ENCODE measurements at places on chromosomes 3 and 15. TPM values are rescaled to one million over a fixed set of nuclear protein-coding genes. Genes with fewer than 3 reads are reported as not detected.

SCG5 gene
- 46.8 TPM for total RNA-seq

CTXN2 gene
- total RNA-seq = not detected

XYLB gene
- 3.2 TPM for total RNA-seq

ARHGAP11A gene
- total RNA-seq = 15.6 TPM

STRIT1 gene
- total RNA-seq = not detected

CCDC39 gene
- total RNA-seq = not detected

GRCh38 chr3:122774564-122774963 is 19.1 kb downstream of the HSPBAP1 start:
- no peak for DNase-seq

- no peak for DNase-seq
Measured at GRCh38 chr3:5057272-5057671, 64.8 kb upstream of the ARL8B start.

GRCh38 chr3:152095472-152095871 is 173.3 kb upstream of the MBNL1 start:
- DNase-seq = no peak

DNA sequence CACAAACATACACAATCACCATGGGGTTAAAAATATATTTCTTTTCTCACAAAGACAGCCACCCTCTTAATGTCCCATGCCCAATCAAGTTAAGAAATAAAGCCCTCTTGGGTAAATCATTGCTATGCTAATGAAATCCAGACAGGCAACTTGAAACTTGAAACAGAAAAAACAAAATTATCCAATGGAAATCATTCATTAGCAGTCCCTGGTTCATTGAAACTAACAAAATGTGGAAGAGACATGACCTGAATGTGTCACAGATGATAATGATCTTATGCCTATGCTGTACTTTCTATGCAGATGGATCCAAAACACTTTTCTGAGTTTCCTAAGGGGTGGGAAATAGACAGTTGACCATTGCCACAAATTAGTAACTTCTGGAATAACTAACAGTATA is 983.7 kb downstream of the MCTP2 start:
- DNase-seq = no peak

- DNase-seq = no peak
Measured at GRCh38 chr3:146558781-146559180, 14.4 kb upstream of the PLSCR1 start.

DNA sequence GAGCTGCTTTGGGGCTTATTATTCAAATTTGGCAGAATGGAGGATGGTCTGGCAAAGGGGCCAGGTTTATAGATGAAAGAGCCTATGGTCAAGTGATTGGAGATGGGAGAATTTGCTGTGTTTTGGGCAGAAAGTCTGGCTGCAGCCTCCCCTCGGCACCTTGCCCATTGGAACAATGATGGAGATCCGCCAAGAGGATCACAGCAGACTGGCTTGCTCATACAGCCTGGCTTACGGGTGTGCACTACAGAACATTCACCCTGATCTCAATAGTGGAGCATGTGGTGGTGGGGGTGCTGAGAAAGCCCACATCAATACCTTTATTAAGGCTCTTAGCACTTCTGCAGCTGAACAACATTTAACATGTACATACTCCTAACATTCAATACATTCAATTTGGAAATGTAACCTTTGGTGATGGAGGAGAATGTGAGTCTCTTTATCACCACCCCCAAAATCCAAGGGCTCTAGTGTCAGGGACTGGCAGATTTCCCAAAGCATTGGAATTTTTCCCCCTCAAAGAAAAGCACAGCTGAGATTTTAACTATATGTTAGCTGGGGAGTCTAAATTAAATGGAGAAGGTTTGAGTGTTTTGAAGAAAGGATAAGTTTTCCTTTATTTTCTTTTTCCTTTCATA is 118.4 kb upstream of the TMC3 start:
- DNase-seq = no peak

DNA sequence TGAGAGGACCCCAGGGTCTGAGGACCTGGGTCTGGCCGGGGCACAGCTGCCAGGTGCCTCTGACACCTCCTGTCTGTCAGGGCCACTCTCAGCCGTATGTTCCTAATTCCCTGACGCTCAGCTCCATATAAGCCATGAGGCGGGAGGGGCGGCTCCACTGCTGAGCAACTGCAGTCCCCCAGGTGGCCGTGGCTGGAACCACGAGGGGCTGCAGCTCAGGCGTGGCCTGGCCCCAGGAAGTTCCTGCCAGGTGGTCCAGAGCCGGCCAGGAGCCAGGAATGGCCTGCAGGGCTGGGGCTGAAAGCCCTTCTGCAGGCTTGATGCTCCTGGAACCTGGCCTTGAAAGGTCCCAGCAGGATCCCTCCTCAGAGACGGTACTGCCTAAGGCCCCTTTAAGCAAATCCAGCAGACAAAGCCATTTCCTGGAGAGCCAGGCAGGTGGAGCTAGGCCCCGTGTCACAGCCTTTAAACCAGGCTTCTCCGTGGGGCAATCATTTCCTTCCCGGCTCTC is 118.0 kb downstream of the CHSY1 start:
- no peak for DNase-seq

GRCh38 chr3:115915061-115915460 is 291.8 kb downstream of the GAP43 start:
- DNase-seq = no peak

- DNase-seq = no peak
Measured at GRCh38 chr3:179304605-179305004, 18.2 kb upstream of the ZNF639 start.

- no peak for DNase-seq
Measured at GRCh38 chr15:76342382-76343201, 6.0 kb downstream of the ISL2 start.

GRCh38 chr3:15685927-15686326 is 84.4 kb downstream of the BTD start:
- no peak for DNase-seq

DNA sequence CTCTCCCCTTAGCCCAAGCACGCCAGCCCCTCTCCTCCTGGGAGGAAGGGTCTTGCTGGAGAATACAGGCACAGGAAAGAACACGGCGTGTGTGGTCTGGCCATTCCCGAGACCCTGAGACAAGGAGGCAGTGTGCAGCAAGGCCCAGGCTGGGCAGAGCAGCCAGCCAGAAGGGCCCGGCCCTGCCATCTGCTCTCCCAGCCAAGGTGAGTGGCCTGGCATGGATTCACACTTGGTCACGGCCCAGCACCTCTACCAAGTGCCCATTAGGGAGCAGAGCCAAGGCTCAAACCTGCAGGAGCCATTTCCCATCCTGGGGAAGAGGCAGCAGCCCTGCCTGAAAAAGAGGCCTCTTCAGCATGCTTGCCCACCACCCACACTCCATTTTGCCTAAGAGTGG is 28.6 kb downstream of the MEGF11 start:
- no peak for DNase-seq

DNA sequence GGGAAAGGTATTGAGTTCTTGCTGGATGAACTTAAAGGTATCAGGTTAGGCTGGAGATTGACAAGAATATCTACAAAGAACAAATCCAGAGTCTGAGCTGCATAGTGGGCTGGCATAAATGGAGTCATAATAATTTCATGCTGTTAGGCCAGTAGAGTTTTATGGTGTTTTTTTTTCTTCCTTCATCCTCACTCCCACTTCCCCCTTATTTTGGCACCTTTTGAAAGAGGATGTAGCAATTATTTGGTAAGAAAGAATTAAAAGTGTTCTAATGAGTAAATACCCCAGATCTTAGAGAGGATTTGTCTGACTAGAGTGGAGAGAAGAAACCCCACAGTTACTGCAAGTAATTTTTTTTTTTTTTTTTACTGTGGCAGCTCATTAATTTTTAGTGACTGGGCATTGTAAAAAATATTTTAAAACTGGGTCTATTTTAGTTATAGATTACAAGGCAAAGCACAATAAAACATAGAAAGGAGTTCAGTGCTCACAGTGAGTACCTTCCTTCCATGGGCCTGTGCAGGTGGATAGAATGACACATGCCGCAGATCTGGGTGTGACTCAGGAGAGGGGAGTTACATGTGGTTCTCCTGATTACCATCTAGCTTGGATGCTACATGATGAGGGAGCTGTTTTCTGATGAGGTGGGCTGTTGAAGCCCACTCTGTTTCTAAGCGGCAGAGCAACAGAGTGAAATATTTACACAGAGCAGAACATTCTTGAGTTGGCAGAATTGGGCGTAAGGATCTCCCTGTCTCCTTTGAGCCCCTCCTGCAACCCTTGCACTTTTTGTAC is 5.3 kb downstream of the EDEM1 start:
- DNase-seq = no peak

- no peak for DNase-seq
Measured at GRCh38 chr15:83721981-83722380, 68.1 kb downstream of the ADAMTSL3 start.

- DNase-seq = no peak
Measured at GRCh38 chr15:66405615-66406014, 18.9 kb downstream of the MAP2K1 start.

DNA sequence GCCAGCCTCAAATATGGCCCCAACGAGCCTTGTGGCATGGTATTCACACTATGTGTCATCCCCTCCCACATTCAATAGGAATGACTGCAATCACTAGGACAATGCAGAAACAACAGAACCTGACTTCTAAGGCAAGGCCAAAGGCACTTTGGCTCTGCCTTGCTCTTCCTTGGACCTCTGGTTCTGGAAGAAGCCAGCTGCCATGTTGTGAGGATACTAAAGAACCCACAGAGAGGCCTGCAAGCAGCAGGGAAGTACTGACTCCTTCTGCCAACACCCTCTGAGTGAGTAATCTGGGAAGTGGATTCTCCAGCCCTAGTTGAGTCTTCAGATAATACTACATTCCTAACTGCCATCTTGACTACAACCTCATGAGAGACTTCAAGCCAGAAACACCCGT is 64.7 kb downstream of the ADAMTS9 start:
- no peak for DNase-seq

GRCh38 chr15:41930867-41931222 is 37.0 kb upstream of the SPTBN5 start:
- no peak for DNase-seq

DNA sequence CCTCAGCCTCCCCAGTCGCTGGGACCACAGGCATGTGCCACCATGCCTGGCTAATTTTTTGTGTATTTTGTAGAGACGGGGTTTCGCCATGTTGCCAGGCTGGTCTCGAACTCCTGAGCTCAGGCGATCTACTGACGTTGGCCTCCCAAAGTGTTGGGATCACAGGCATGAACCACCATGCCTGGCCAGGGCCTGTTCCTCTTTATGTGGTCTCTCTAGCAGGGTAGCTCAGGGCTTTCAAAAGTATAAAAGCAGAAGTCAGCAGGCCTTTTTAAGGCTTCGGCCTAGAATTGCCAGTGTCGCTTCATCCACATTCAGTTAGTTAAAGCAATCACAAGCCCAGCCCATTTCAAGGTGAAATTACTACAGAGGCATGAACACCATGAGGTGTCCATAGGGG is 7.6 kb downstream of the VHL start:
- DNase-seq = no peak

DNA sequence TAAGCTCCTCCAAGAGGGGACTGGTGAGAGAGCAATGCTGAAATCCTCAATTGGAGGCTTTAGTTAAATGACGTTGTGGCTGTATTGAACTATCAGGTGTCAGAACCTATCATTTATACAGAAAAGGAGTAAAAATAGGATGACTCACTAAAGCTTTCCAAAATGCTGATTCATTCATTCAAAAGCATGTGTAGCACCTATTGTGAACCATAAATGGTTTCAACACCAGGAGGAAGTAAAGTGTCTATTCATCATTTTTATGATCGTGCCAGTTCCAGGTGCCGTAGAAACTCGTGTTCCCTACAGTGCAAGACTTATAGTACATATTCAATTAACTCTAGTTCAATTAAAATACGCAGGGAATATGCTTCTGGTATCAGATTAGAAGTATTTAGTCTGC is 66.5 kb upstream of the ARRDC4 start:
- no peak for DNase-seq

DNA sequence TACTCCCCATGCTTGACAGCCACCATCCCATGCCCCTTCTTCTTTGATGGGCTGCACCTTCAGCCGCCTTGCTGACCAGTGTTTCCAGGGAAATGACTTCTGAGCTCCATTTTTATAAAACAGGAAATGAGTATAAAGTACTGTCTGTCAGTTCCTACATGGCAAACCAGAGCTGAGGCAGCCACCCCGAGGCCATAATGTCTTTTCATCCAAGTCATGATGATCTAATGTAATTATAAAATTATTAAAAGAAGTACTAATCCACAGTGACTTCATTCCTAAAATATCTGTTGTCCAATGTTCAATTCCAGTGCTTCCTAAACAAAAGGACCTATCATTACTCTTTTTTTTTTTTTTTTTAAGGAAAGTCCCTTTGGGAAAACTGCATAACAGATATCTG is 75.2 kb upstream of the HERC1 start:
- DNase-seq = no peak

DNA sequence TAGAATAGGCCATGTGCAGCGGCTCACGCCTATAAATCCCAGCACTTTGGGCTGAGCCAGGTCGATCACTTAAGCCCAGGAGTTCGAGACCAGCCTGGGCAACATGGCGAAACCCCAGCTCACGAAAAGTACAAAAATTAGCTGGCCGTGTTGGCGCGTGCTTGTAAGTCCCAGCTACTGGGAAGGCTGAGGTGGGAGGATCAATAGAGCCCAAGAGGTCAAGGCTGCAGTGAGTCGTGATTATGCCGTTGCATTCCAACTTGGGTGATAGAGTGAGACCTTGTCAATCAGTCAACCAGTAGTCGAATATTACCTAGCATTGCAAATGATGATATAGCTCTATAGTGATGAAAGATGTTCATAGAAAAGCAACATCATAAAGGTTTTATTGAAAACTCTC is 51.9 kb downstream of the USP8 start:
- DNase-seq = no peak

DNA sequence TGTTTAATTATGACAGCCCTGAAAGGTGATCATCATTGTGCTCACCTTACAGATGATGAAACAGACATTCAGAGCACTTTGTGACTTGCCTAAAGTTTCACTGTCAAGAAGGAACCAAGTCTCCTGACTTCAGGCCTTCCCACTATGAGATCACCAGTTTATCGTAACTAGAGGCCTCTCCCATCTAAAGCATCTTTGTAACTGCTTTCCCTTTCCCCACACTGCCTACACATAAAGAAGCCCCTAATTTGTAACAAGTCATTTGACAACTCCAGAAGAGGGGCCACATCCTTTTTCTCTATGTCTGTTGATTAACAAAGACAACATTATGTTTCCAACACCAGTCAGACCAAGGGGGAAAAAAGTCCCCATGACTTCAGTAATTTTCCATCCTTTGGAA is 1.1 kb downstream of the KLHL6 start:
- DNase-seq = peak; percentile 14
